Astrocyte (in vitro differentiated cells and primary cell): ENCODE measurements at places on chromosomes 11 and 22.
A peak's percentile ranks its signal among the peaks of the same experiment; 100 is the strongest.

DNA sequence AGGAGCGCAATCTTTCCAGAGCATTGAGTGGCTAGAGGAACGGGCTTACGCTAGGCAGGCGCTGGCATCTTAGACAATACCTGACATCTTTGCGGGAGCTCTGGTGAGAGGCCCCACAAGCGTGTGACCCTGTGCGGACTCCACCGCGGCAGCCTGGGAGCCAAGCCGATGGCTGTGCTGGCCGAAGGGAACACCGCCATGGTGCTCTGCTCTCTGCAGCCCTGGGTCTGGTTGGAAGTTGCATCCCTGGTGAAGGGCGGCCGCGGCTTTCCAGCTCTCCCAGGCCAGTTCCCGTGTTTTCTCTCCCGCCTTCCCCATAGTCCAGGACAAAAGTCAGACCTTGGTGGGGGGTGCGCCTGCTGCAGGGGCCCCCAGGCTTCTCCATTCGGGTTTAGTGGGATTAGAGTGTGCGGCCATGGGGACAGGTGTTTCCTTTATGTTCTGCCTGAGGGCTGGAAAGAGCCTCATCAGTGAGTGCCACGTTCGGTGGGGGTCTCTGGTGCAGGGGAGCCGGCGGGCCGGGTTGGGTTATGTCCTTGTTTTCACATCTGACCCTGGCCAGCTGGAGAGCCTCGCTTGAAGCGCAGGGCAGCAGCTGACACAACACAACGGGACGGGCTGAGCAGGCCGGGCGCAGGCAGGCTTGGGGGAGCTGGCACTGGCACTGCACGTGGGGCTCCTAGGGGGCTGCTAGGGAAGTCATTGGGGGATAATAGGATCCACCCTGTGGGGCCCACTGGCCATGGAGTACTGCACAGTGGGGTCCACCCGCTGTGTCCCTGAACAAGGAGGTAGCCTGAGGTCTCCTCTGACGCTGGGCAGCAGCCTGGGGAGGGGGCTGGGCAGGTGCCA lies 94.8 kb downstream of the KCNQ1 start:
- H3K36me3 ChIP-seq: no peaks in the 10 kb centered on the region
- no peak for DNase-seq
- peaks cover 9% of the 10 kb centered on the region for H3K27me3 ChIP-seq
- H3K4me3 ChIP-seq: no peak overlapping the region
- H3K4me1 ChIP-seq: no peaks in the 10 kb centered on the region

DNA sequence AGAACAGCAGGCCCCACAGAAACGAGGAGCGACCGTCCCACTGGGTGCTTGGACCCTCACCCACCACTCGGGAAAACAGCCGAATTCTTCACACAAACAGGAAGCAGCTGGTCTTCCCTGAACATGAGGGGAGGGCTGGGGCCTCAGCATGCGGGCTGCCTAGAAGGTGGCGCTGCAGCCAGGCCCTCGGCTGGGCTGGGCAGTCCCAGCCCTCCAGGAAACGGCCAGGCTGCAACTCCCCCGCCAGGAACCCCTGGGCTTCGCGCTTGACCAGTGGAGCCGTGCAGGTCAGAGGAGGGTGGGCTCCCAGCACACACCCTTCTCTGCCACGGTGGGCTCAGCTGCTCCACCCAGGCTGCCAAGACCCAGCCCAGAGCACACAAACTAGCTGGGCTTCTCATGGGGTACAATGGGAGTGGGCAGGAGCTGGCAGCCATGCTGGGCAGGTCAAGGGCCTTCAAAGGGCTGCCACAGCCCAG lies 29.6 kb downstream of the IGF2 start:
- H3K27me3 ChIP-seq: peaks cover 3% of the 10 kb centered on the region
- H3K4me3 ChIP-seq: no peak overlapping the region
- no peak for DNase-seq
- H3K36me3 ChIP-seq: no peaks in the 10 kb centered on the region

GRCh38 chr11:45501392-45502225 lies 163.8 kb downstream of the CHST1 start:
- H3K4me3 ChIP-seq: no peak overlapping the region
- no peak overlapping the region for H3K27ac ChIP-seq
- H3K27me3 ChIP-seq: peaks cover 4% of the 10 kb centered on the region
- H3K36me3 ChIP-seq: no peaks in the 10 kb centered on the region
- no peak for DNase-seq
- no peaks in the 10 kb centered on the region for H3K4me1 ChIP-seq

- H3K4me1 ChIP-seq: peaks cover 14% of the 10 kb centered on the region
- H3K4me3 ChIP-seq: no peak overlapping the region
- H3K27me3 ChIP-seq: peaks cover 3% of the 10 kb centered on the region
- H3K27ac ChIP-seq: no peak overlapping the region
- H3K36me3 ChIP-seq: no peaks in the 10 kb centered on the region
Observed at GRCh38 chr11:95373241-95373640, 142.2 kb upstream of the SESN3 start.

- H3K4me3 ChIP-seq: no peak overlapping the region
- peaks cover 13% of the 10 kb centered on the region for H3K36me3 ChIP-seq
- H3K4me1 ChIP-seq: peaks cover 12% of the 10 kb centered on the region
- DNase-seq: no peak
- H3K27me3 ChIP-seq: no peaks in the 10 kb centered on the region
Observed at GRCh38 chr11:47244448-47245350, 3.9 kb downstream of the ACP2 start.

DNA sequence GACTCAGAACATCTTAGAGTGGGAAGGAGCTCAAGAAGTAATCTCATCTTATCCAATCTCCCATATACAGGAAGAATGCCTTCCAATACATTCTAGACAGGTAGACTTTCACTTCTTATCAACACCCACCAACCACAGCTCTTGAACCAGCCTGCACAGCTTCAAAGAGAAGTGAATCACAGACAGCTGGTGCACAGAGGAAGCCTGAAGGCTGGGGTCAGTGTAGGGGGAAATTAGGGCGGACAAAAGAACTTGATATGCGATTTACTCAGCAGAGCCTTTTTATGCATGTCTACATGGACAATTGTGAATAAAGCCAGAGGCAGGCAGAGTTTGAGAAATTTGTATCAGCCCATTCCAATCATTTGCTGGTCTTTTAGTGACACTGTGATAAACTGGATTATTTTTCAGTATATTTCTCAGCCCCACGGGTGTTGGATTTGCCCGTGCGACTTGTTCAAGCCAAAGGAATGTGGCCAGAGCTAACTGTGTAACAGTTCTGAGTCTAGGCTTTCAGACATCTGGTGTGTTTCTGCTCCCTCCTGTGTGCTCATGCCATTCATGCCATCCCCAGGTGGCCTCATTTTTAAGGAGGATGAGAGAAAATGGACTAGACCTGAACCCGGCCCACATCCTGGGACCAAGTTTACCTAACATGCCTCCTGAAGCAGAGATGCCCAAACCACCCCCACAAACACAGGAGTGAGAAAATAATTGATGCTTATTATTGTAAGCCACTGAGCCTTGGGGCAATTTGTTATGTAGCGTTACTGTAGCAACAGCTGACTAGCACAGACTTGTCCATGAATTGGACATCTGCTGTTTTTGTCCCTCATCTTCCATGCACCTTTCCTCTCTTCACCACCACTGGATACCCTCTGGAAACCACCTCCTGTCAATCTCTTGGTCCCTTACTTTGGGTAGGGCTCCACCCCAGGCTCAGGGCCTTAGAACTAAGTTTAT lies 137.5 kb upstream of the HSD17B12 start:
- H3K4me1 ChIP-seq: peaks cover 2% of the 10 kb centered on the region
- H3K4me3 ChIP-seq: no peak overlapping the region
- peaks cover 6% of the 10 kb centered on the region for H3K27me3 ChIP-seq
- DNase-seq: no peak

GRCh38 chr11:118715245-118715831 lies 35.9 kb upstream of the TREH start:
- peaks cover 2% of the 10 kb centered on the region for H3K27me3 ChIP-seq
- no peak overlapping the region for H3K27ac ChIP-seq
- H3K4me3 ChIP-seq: no peak overlapping the region
- H3K4me1 ChIP-seq: no peaks in the 10 kb centered on the region

GRCh38 chr11:129722529-129722928 lies 93.1 kb upstream of the TMEM45B start:
- no peak overlapping the region for H3K4me3 ChIP-seq
- no peaks in the 10 kb centered on the region for H3K4me1 ChIP-seq
- no peaks in the 10 kb centered on the region for H3K27me3 ChIP-seq
- no peak for DNase-seq
- no peaks in the 10 kb centered on the region for H3K36me3 ChIP-seq

DNA sequence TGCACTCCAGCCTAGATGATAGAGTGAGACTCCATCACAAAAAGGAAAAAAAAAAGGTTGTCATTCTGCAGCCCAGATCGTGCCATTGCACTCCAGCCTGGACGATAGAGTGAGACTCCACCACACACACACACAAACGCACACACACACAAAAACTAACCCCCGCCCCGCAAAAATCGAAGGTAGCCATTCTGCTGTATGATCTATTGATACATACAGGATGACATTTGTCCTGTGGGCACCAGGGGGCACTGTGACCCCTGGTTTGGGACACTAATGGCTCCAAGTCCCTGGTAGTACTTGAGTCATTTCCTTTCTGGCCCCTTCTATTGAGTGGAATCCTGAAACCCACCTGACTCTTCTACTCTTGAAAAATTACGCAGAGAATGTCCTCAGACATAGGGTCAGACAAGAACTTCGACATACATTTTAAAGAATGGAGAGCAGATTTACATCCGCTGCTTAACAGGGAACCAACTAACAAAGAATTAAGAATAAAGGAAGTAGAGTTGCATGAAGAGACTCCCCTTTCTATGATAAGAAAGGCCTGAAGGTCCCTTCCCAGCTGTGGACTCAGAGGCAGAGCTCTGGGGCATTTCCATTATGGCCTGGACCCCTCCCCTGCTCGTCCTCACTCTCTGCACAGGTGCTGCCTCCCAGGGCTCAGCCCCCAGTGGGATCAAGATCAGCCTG lies 35.0 kb upstream of the PRAME start:
- peaks cover 2% of the 10 kb centered on the region for H3K27me3 ChIP-seq
- no peak overlapping the region for H3K27ac ChIP-seq
- DNase-seq: no peak
- H3K36me3 ChIP-seq: no peaks in the 10 kb centered on the region
- H3K4me3 ChIP-seq: no peak overlapping the region

GRCh38 chr11:88814076-88814475 lies 251.7 kb downstream of the GRM5 start:
- no peak overlapping the region for H3K27ac ChIP-seq
- no peaks in the 10 kb centered on the region for H3K27me3 ChIP-seq
- no peak overlapping the region for H3K4me3 ChIP-seq
- no peak for DNase-seq
- H3K4me1 ChIP-seq: no peaks in the 10 kb centered on the region

- H3K27me3 ChIP-seq: no peaks in the 10 kb centered on the region
- H3K36me3 ChIP-seq: no peaks in the 10 kb centered on the region
- no peak overlapping the region for H3K27ac ChIP-seq
- H3K4me1 ChIP-seq: peaks cover 16% of the 10 kb centered on the region
- no peak overlapping the region for H3K4me3 ChIP-seq
- DNase-seq: peak; percentile 26
Observed at GRCh38 chr11:26971961-26972360, 22.0 kb upstream of the FIBIN start.

GRCh38 chr11:125407046-125407445 lies 89.0 kb downstream of the FEZ1 start:
- H3K4me3 ChIP-seq: no peak overlapping the region
- DNase-seq: no peak
- H3K27me3 ChIP-seq: no peaks in the 10 kb centered on the region
- H3K36me3 ChIP-seq: no peaks in the 10 kb centered on the region
- H3K4me1 ChIP-seq: peaks cover 12% of the 10 kb centered on the region

DNA sequence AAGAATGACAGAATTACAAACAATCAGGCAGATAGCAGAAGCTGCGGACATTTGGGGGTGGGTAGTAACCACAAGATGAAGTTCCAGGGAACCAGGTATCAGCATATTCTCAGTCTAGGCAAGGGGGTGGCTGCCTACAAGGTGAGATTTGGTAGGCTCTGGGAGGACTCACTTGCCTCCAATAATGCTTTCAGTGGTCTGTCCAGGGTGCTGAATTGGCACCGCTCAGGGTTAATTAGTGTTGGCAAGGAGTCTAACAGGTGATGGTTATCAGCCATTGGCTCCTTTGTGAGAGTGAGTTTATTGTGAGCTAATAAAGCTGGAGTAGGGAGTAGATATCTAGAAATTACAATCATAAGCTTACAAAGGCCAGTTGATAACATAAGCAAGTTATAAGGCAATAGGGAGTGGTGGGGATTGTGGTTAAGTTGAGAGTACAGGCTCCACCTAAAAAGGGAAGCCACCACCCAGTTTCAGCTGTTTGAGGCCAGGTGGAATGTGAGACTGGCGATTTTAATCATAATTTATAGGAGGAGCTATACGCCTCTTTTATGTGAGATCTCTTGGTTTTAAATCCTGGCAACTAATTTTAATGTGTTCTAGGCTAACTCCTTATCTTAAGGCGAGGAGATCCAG lies 320.5 kb downstream of the MIAT start:
- H3K4me1 ChIP-seq: peaks cover 4% of the 10 kb centered on the region
- no peak overlapping the region for H3K4me3 ChIP-seq
- DNase-seq: no peak
- H3K27me3 ChIP-seq: peaks cover 7% of the 10 kb centered on the region
- no peak overlapping the region for H3K27ac ChIP-seq

- no peak overlapping the region for H3K27ac ChIP-seq
- no peak overlapping the region for H3K4me3 ChIP-seq
- H3K4me1 ChIP-seq: no peaks in the 10 kb centered on the region
Observed at GRCh38 chr11:72524711-72525110, 90.4 kb upstream of the CLPB start.

DNA sequence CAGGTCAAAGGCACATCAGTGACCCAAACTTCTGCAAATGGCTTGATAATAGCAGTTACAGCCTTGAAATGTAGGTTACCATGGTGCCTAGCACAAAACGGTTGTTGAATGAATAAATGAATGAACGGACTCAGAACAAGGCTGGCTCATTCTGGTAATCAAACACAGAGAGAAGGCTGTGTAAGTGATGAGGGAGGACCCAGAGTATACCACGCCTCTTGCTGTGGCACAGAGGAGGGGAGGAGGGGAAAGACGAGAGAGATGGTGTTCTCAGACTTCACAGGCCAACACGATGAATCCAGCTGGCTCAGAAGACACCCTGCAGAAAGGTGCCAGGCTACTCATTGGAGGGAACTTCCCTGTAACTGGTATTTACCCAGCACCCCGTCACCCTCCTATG lies 38.3 kb downstream of the PC start:
- no peaks in the 10 kb centered on the region for H3K36me3 ChIP-seq
- no peak overlapping the region for H3K27ac ChIP-seq
- H3K4me3 ChIP-seq: no peak overlapping the region
- H3K4me1 ChIP-seq: no peaks in the 10 kb centered on the region
- no peaks in the 10 kb centered on the region for H3K27me3 ChIP-seq

GRCh38 chr11:74257959-74258553 lies 53.4 kb downstream of the P4HA3 start:
- DNase-seq: peak; percentile 49
- no peaks in the 10 kb centered on the region for H3K36me3 ChIP-seq
- no peak overlapping the region for H3K4me3 ChIP-seq
- no peak overlapping the region for H3K27ac ChIP-seq
- H3K27me3 ChIP-seq: no peaks in the 10 kb centered on the region
- H3K4me1 ChIP-seq: peaks cover 8% of the 10 kb centered on the region

- H3K4me3 ChIP-seq: no peak overlapping the region
- H3K4me1 ChIP-seq: no peaks in the 10 kb centered on the region
- no peaks in the 10 kb centered on the region for H3K36me3 ChIP-seq
- no peak overlapping the region for H3K27ac ChIP-seq
- DNase-seq: no peak
Observed at GRCh38 chr11:2762031-2762380, 62.2 kb upstream of the KCNQ1OT1 start.

- H3K36me3 ChIP-seq: no peaks in the 10 kb centered on the region
- no peak overlapping the region for H3K4me3 ChIP-seq
- H3K27me3 ChIP-seq: no peaks in the 10 kb centered on the region
- peak overlapping the region; percentile 18 for H3K27ac ChIP-seq
- no peak for DNase-seq
Observed at GRCh38 chr11:96196181-96196662, 146.8 kb downstream of the MAML2 start.
